ENCODE measurements at places on chromosomes 7 and 10. TPM values are rescaled to one million over a fixed set of nuclear protein-coding genes. Genes with fewer than 3 reads are reported as not detected.

- no peak for DNase-seq
- no peaks in the 10 kb centered on the region for H3K4me1 ChIP-seq
- no peaks in the 10 kb centered on the region for H3K36me3 ChIP-seq
These were observed 688 bp downstream of the PTN start for GRCh38 chr7:137342828-137343261.

DNA sequence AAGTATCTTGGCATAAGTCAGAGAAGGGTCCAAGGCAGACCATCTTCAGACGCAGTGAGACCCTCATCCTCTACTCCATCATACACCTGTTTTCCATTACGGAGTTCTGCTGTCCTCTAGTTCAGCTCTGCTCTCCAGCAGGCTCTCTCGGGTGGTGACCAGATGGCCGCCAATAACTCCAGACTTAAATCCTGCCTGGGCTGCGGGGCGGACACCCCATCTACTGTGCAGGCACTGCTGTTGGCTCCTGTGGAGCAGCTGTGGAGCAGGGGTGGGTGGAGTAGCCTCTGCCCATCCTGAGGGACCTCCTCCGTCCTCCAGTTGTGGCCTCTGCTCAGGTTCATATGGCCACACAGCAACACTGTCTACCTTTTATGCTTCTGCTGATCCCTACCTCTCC, 608.1 kb downstream of the SDK1 start:
- no peak for DNase-seq
- no peak overlapping the region for H3K4me3 ChIP-seq
- H3K4me1 ChIP-seq: no peaks in the 10 kb centered on the region
- no peaks in the 10 kb centered on the region for H3K27me3 ChIP-seq

DNA sequence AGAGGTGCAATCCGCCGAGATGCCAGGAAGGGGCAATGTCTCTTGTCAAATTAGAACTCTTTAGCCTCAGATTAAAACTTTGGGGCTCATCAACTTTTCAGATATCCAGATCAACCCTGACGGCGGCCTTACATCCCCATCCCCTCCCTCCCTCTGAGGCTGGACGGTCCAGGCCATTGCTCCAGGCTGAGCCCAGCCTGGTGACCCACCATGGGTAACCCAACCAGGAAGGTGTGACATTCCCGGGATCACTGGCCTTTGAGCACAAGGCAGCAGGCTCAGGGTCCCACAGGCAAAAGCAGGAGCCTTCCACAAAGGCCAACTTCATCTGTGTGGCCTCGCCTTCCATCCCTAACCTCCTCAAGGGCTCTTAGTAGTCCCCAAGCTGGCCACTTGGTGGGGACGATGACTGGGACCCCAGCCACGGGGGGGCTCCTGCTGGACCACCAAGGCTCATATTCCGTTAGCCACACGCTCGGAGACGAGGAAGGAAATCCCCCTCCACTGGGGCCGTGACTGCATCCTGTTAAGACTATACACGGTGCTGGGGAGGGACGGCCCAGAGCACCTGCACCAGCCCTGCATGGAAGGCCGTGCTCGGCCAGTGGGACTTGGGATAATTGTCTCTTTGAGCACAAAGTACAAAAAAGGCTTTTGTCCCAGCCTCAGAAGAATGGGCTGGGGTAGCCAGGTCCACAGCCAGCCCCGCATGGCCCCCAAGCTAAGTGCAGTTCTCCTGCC, 62.8 kb downstream of the ZRANB1 start:
- no peak overlapping the region for H3K4me3 ChIP-seq
- H3K36me3 ChIP-seq: no peaks in the 10 kb centered on the region
- H3K4me1 ChIP-seq: peaks cover 70% of the 10 kb centered on the region
- H3K27me3 ChIP-seq: no peaks in the 10 kb centered on the region
- no peak for DNase-seq

The MACC1 gene
- total RNA-seq: 6.9 TPM

DNA sequence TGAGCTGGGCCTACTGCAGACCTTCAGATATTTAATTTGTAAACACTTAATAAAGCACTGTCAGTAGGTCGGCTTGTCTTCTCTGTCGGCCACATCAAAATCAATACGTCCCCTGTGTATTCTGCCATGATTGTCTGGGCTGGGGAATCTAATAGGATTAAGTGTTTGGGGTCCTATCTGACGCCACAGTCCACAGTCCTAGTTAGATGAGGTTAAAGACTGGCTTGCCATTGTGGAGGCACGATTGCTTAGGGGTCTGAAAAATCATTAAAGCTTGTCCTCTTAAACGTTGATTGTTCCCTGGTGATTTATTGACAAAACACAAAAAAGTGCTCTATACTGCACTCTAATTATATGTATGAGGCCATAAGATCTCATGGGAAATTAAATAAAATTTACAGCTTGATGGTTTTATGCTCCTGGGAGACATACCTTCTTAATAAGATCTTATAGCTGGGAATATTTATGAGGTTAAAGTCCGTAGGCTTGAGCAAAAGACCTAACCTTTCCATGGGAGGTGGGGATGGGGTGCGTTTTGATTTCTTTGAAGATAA, 650.3 kb upstream of the GALNT17 start:
- H3K27me3 ChIP-seq: no peaks in the 10 kb centered on the region
- no peak for DNase-seq
- H3K36me3 ChIP-seq: no peaks in the 10 kb centered on the region
- H3K27ac ChIP-seq: no peak overlapping the region

The LBX1 gene
- total RNA-seq: not detected

- H3K27me3 ChIP-seq: no peaks in the 10 kb centered on the region
- H3K4me1 ChIP-seq: peaks cover 4% of the 10 kb centered on the region
- no peak overlapping the region for H3K4me3 ChIP-seq
- H3K27ac ChIP-seq: no peak overlapping the region
These were observed 225.4 kb downstream of the DKK1 start for GRCh38 chr10:52539463-52539862.

The OPN1SW gene
- not detected for total RNA-seq

The CREB5 gene
- 23.1 TPM for total RNA-seq

The TBX20 gene
- total RNA-seq: 0.49 TPM
